Renal pelvis (tissue), 12 donors: ENCODE measurements at places on chromosomes 12 and 14. TPM values are rescaled to one million over a fixed set of nuclear protein-coding genes. Genes with fewer than 3 reads are reported as not detected.

The BATF gene
- 0.71 TPM for polyA plus RNA-seq

The RPAP3 gene
- polyA plus RNA-seq, result 43.5 TPM

The AP4S1 gene
- 16.1 TPM for polyA plus RNA-seq

The MYO1H gene
- 1.5 TPM for polyA plus RNA-seq

The IL26 gene
- not detected for polyA plus RNA-seq

The NELL2 gene
- 16.4 TPM for polyA plus RNA-seq

The SDR9C7 gene
- 0.21 TPM for polyA plus RNA-seq

The GLIPR1L2 gene
- 3.9 TPM for polyA plus RNA-seq

The DNAH10 gene
- 6.1 TPM for polyA plus RNA-seq

The TGFB3 gene
- polyA plus RNA-seq, result 17.3 TPM
